Stimulated activated CD4-positive, alpha-beta T cell treated with anti-CD3 and anti-CD28 coated beads, TNF-alpha, amount 100 ng/mL, for 1 hour (primary cell): ENCODE measurements at places on chromosomes 4 and X.
A peak's percentile ranks its signal among the peaks of the same experiment; 100 is the strongest.

DNA sequence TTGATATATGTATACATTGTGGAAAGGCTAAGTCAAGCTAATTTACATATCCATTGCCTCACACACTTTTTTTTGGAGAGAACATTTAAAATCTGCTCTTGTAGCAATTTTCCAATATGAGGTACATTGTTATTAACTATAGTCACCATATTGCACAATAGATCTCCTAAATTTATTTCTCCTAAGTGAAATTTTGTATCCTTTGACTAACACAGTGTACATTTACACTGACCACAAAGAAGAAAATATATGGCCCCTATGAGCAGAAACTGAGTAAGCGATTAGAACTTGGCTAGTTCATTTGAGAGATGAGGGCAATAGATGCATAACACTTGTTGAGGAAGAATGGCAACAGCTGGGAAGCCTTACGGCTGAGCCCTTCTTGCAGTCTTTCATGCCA lies 20.3 kb upstream of the GUCY1B1 start:
- no peak for DNase-seq

DNA sequence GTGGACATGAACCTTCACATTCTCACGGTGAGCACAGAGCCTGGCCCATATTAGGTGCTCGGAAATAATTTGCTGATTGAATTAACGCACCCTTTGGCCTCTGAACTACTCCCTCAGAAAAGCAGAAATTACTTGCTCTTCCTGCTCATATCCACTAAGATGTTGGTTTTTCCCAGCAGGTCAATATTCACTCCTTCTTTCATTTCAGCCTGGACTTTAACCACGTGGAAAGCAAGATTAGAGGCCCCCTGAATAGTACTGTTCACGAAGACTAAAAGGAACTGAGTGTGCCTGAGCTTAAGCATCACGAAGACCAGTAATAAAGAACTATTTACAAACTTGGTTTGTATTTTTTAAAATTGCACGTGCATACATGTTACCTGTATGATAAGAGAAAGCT lies 9.9 kb downstream of the MTNR1A start:
- DNase-seq: no peak

DNA sequence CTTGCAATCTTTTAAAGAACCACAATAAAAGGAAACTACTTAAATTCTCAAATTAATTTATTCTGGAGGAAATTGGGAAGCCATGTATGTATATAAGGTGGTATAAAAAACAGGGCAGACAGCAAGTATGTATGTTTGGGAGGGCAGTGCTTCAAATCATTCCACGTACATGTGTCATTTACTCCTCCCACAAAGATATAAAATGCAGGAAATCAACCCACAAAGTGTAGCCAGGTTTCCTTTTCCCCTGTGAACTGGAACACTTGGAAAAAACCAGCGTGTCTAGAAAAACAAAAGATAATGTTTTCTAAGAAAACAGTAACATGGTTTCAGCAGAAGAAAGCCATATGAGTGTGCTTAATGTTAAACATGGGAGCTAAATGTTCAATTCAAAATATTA lies 156.7 kb upstream of the FAM47A start:
- DNase-seq: no peak

DNA sequence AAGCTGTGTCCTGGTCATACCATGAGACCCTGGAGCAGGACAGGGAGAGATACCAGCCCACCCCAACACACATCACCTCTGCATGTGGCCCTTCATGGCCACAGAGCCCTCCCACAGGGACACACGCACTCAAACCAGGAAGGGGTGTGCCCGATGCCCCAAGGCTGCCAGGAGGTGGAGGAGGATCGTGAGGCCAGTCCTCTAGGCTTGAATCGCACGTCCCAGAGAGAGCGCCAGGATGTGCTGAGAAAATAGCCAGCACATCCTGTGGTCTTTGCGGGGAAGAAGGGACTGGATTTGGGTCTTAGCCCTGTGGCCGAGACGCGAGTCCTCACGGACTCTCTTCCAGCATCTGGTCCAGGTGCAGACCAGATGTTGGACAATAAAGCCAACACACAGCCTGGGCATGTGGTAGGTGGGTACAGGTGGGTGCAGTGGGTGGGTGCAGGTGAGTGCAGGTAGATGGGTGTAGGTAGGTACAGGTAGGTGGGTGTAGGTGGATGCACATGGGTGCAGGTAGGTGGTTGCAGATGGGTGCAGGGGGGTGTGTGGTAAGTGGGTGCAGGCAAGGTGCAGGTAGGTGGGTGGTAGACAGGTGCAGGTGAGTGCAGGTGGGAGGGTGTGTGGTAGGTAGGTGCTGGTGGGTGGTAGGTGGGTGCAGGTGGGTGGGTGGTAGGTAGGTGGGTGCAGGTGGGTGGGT lies 94.3 kb upstream of the AFAP1 start:
- no peak for DNase-seq

GRCh38 chr4:156568041-156568440 lies 403.6 kb downstream of the PDGFC start:
- no peak for DNase-seq

- no peak for DNase-seq
Observed at GRCh38 chrX:19899217-19899788, 11.9 kb upstream of the SH3KBP1 start.

GRCh38 chr4:1027915-1028238 lies 16.5 kb downstream of the FGFRL1 start:
- no peak for DNase-seq

- DNase-seq: no peak
Observed at GRCh38 chrX:39764441-39764914, 333.3 kb downstream of the BCOR start.

DNA sequence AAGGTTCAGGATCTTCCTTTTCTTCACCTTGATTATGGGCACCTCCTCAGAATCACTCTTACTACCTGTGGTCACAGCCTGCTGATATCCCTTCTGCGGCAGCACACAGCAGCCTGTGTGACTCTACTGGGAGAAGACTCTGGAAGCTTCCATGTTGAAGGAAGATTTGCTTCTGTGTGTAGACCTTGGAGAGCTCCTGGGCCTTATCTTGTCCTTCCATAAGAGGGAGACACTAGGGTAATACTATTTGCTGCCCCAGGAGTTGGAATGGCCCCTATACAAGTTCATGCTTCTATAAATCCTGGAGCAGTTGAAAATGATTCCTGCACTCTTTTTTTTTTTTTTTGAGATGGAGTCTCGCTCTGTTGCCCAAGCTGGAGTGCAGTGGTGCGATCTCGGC lies 10.2 kb upstream of the SUPT20HL1 start:
- DNase-seq: no peak

DNA sequence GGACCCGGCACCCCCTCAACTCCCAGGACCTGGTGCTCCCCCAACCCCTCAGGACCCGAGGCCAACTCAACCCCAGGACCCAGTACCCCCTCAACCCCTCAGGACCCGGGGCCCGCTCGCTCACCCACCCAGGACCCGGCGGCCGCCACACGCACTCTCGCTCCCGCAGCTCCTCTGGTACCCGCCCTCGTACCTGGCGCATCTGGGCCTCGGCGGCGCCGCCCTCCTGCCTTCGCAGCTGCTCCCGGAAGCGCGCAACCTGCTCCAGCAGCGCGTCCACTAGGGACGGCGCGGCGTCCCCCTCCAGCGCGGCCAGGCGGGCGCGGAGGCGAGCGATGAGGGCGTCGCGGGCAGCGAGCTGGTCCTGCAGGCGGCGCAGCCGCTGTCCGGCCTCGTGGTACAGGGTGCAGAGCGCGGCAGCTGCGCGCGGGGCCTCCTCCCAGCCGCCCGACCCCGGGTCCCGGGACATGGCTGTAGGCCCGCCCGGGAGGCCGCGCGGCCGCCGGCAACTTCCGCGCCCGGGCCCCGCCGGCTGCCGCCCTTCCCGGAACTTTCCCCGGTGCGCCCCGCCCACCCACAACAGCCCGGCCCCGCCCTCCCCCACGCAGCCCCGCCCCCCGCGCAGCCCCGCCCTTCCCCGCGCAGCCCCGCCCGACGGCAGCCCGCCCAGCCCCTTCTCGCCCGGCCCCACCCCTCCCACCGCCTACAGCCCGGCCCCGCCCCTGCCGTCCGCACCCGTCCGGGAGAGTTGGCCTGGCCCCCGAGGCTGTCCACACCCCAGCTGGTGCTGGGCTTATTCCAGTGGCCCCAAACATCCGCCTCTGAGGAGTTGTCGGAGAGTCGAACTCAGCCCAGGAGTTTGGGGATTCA lies at the start of gene TNIP2:
Gene TNIP2, minus strand, starts transcription at position 516 of the 870 bp plus-strand sequence. Its CDS starts 47 bp downstream, at position 469.
- peak; percentile 65 for DNase-seq

DNA sequence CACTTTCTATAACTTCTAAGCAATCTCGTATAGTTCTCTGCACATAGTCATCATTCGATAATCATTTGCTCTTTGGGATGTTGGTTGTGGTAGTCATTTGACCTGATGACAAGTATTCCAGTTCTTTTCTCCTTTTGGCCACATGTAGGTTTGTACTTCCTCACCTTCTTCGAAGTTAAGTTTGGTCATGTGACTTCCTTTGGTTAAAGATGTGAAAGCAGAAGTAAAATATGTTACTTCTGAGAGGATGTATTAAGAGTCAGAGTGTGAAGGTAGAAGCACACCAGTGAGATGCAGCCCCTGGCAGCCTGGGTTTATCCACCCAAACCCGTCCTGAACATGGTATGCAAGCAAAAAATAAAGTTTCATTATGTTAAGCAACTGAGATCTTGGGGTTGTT lies 48.9 kb upstream of the ZNF518B start:
- no peak for DNase-seq
